ENCODE measurements at places on chromosomes 11 and 22.

GRCh38 chr11:10908215-10908951 is 50.5 kb upstream of the ZBED5 start:
- no peak for DNase-seq

DNA sequence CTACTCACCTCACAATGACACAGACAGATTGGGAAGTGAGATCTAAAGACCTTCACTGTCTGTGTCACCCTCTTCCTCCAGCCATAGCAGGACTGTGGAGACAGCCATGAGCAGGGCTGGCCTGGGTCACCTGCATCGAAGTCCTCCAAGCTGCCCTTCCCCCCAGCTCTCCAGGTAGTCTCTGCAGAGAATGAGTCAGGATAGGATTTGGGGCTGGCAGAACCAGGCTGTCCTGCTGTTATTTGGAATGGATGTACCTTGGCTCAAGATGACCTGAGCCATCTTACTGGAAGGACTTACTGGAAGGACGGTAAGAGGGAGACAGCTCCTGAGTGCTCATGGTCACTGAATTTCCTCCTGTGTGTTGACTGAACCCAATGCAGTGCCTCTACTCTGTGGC is 29.2 kb downstream of the GGTLC2 start:
- DNase-seq = no peak

- DNase-seq = no peak
Observed at GRCh38 chr11:94241896-94242295, 62.5 kb upstream of the IZUMO1R start.

DNA sequence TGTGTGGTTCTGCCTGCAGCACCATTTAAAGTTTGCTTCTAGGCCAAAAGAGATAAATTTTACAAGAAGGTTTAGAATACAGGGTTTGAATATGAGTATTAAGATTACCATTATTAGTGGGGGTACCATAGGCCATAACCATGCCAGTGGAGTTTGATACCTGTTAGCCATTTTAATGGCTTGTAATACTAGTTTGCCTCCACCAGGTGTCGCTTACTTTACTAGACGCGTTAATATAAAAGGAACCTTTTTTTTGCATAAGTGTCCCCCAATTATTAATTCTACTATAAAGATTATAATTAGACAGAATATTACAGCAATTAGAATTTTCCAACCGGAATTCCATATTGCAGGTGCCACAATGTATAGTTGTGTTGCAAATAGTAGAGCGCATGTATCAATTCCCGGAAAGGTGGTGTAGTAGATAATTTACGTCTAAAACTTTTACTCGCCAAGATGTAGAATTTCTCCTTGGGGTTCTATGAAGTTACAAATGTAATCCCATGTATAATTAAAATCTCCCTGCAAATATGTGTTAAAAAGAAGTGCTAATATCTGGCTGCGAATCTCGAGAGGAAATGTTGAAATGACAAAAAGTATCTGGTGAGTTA is 16.1 kb downstream of the MS4A6E start:
- DNase-seq = peak; percentile 20

DNA sequence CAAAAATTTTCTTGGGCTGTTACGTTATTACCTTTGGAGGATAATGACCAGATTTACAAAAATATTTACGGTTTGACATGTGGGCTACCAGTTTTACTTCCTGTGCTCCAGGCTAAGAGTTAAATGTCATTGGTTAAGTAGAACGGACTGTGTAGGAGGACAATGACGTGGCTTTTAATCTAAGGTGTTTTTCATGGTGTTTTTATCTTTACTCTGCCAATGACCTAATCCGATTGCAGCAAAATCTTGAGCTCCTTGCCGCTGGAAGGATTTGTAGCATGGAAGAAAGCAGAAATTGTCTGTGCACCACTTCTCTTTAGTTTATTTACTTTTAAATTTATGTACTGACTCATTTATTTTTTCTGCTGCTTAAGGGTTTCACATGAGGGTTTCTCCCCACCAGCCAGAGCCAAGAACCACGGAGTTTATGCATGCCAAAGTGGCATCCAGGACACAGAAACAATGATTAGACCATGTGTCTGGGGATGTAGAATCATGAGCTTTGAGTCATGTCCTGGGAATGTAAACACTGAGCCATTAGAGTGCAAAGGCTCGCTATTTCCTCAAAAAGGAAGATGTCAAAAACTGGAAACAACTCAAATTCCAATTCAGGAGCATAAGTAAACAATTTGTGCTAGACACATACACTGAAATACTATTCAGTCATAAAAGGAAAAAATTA is 1.9 kb upstream of the CARD16 start:
- no peak for DNase-seq

DNA sequence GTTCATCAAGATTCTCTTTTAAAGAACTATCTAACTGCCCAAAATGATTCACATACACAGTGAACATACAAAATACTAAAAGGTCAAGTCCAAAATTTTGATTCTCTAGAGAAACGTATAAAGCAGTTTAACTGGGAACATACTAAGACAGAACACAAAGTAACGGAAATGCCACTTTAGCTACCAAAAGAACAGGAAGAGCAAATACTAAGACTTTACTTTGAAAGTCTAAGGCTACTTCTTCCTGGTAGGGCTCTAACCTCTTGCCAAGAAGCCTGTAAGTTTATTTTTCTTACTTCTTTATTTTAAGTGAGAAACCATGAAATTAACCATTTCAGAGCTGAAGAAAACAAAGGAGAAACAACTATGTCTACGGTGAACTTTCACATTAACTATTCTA is 6.2 kb downstream of the PICALM start:
- peak; percentile 55 for DNase-seq

- no peak for DNase-seq
Observed at GRCh38 chr11:87194985-87195820, 157.5 kb downstream of the TMEM135 start.

GRCh38 chr11:36356201-36356600 is 60.1 kb downstream of the PRR5L start:
- no peak for DNase-seq

- DNase-seq = no peak
Observed at GRCh38 chr11:118592616-118593367, 14.6 kb upstream of the PHLDB1 start.

- peak; percentile 72 for DNase-seq
Observed at GRCh38 chr11:46537537-46538295, 56.1 kb downstream of the AMBRA1 start.

DNA sequence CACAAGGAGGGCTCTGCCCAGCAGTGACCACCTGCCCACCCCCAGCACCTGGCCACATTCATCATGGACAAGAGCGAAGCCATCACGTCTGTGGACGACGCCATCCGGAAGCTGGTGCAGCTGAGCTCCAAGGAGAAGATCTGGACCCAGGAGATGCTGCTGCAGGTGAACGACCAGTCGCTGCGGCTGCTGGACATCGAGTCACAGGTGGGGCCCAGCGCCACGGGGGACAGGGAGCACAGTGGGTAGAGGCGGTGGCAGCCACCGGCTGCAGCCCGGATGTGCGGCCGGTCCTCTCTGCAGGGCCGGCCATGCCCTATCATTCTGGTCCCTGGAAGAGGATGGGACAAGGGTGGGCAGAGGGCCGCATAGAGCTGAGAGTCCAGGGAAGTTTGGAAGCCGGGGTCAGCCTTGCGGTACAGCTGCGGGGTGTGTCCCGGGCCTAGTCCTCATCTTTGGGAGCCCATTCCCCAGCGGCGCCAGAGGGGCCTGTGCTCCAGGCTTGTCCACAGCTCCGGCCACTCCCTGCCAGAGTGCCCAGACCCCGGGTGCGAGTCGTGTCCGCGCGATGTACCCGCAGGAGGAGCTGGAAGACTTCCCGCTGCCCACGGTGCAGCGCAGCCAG is 14.1 kb downstream of the EPS8L2 start:
- no peak for DNase-seq

- no peak for DNase-seq
Observed at GRCh38 chr22:17258788-17259148, 39.5 kb upstream of the ADA2 start.

- no peak for DNase-seq
Observed at GRCh38 chr11:118565051-118565450, 680 bp downstream of the IFT46 start.

DNA sequence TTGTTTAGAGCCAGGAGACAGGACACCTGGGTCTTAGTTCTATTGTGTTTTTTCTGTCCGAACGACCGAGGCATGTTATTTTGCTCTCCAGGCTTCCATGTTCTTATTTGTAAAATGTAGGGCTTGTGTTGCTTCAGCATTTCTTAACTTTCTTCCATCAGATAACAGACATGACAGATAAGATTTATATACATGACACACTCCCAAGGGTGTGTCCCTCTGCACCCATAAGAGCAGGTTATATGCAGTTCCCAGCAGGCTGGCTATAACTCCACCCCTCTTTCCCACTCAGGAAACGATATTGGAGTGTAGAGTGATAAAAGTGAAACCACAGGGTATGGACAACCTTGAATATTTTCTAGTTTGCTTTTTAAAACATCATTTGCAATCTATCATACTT is 65.8 kb downstream of the APIP start:
- no peak for DNase-seq

- DNase-seq = no peak
Observed at GRCh38 chr11:79139900-79140299, 300.9 kb downstream of the TENM4 start.

DNA sequence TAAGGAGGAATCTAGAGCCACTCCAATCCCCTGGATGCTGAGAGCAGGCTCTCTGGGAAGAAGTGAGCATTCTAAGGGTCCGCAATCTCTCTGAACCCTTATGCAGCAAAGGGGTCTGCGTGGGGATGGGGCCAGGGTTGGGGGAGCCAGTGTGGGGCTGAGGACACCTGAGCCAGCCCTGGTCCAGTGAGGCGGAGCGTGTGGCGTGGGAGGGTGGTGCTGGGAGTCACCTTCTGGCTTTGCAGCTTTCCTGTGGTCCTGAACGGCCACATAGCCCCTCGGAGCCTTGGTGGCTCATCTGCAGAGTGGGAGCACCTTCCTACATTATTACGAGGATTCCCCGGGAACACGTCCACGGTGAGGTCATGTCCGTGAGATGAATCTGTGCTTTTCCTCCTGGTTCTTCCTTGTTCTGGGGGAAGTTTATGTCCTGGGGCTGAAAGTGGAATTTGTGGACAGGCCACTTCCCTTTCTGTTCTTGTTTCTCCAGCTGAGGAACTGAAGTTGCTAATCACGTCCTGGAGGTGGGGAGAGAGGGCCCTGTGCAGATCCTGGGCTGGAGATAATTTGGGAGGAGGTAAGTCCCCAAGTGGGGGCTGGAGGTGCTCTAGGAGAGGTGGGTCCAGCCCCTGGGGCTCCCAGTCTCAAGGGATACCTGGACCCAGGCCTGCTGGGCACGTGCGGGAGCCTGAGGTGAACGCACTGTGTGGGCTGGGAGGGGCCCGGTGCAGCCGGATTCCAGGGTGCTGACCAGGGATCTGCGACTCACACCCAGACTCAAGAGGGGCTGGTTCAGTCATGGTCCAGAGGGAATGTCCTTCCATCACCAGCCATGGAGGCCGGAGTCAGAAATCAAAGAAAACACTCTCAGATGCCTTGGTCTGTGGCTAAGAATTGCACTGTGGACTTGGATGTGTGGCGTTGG is 6.1 kb downstream of the MRGPRE start:
- DNase-seq = no peak

GRCh38 chr22:50014655-50015401 is 2.3 kb upstream of the IL17REL start:
- DNase-seq = peak; percentile 13

- no peak for DNase-seq
Observed at GRCh38 chr11:67577951-67578350, 5.7 kb upstream of the GSTP1 start.

DNA sequence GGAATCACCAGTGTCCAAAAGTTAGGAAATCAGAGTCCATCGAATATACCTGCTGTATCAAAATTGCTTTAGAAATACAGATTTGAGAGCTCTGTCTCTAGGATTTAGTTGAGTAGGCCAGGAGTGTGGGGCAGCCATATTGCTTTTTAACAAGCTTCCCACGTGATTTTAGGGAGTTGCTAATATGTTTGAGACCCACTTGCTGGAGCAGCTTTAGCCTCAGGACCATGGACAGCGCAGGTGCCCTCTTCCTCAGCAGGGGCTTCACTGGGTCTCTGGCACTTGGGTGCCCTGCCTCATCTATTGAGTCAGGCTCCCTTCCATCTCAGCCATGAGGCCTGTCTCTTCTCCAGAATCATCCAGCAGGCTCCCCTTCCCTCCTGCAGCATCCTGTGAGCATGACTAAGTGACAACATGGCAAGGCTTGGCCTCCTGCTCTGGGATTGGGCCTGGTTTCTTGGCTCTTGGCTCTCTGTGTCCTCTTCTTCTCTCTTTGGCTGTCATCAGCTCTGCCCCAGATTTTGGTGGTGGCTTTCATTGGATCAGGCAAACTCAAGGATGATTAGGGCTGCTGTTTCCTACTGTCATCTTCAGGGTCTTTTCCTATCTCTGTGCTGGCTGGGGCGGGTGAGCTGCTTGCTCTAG is 70.0 kb downstream of the SGSM1 start:
- DNase-seq = no peak

- peak; percentile 89 for DNase-seq
Observed at GRCh38 chr11:14414470-14415461, 55.8 kb upstream of the RRAS2 start.

DNA sequence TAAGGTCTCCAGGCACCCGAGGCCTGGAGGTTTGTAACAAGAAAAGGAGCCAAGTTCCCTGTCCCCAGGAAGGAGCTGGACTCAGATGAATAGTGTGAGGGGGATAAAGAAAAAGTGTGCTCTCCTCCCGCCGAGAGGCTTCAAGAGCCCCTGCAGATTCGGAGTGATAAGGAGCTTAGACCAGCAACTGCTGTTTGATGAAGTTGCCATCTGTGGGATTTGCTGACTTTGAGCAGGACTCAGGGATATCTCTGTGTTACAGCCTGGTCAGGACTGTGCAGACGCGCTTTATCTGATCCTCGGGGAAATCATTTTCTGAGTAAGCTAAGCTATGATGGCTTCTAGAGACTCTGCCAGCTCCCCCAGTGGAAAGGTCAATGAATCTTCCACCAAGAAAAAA is 1017.0 kb downstream of the TBC1D22A start:
- DNase-seq = no peak

- no peak for DNase-seq
Observed at GRCh38 chr11:134604886-134605285, 192.8 kb upstream of the B3GAT1 start.

DNA sequence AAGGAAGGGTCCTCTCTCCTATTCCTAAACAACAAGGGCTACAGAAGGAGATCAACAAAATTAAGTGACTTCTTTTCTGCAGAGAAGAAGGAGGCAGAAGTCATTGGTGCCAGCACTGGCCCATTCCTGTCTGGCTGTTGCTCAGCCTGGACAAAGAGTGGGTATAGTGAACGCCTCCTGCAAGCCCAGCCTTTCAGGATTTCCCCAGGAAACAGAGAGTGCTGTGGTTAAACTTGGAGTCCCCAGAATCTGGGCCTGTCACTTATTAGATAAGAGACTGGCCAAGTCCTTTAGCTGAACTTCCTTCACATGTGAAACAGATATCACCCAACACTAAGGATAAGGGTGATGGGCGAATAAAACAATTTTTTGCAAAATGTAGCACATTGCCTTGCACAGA is 10.9 kb downstream of the TST start:
- DNase-seq = no peak

DNA sequence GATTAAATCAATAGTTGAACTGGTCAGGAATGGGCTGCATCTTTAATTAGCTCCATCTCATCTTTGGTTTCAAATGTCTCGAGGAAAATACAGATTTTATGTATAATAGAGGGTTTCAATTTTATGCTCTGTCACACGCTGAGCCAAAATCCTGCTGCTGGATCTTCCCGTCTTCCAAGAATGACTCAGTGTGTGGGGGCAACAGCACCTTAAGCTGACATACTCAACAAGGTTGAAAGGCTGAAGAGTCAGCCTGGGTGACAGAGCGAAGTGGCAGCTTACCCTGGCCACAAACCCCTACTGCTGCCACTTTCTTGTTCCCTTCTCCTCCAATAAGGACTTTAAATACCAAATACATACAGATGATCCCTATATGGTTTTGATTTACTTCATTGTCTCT is 9.0 kb upstream of the PCF11 start:
- no peak for DNase-seq

- no peak for DNase-seq
Observed at GRCh38 chr11:115226556-115226955, 277.7 kb downstream of the CADM1 start.

Data from CD4-positive, alpha-beta T cell treated with Interleukin-2 at 100 ng/mL for 4 hours (primary cell).